Fibroblast of skin of left biceps (primary cell): ENCODE measurements at places on chromosomes 3 and 15.

DNA sequence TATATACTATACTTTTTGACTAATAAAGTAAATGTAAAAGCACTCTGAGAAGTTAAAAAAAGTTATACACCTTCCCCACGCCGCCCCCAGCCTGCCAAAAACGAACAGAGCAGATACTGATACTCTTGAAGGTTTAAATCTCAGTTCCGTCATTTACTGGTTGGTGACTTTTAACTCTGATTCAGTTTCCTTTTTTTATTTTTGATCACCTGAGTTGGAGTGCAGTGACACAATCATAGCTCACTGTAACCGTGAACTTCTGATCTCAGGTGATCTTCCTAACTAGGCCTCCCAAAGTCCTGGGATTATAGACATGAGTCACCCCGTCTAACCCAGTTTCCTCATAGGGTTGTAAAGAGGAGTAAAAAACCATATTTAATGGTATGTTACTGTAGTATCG lies 3.3 kb upstream of the TIPIN start:
- DNase-seq, result no peak

- DNase-seq, result no peak
Observed at GRCh38 chr15:34718681-34719665, 35.8 kb downstream of the GJD2 start.

DNA sequence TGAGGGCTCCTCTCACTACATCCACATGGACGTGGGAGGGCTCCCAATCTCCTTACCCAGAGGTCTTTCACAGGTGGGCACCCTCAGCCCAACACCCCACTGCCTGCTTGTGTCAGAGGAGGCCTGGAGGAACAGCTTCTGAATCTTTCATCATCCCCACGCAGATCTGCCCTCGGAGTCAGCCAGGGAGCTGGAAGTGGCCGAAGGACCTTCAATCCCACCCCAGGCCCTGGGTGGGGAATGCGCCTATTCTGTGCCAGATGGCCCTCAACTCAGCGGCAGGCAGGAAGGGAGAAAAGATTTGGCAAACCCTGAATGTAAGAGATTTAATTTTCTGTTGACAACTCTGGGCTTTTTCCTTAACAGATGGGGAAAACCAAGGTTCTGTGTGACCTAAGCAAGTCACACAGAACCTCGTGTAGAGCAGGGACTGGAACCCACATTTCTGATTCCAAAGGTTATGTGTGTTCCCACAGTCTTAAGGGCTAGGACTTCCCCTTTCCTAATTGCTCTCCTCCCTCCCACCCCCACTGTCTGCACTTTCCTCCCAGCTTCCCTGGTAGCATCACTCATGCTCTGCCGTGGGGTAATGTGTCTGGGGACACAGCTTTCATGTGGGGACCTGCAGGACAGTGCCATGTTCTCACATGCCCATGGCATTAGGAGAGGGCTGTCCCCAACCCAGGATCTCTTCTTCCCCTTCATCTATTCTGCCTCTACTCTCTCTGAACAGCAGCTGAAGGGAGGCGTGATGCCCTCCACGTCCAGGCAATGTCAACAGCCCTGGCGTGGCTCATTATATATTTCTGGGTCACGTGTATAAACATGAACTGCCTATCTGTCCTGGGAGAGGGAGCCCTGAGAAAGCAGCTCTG lies 98.1 kb downstream of the SEMA5B start:
- no peak for DNase-seq

DNA sequence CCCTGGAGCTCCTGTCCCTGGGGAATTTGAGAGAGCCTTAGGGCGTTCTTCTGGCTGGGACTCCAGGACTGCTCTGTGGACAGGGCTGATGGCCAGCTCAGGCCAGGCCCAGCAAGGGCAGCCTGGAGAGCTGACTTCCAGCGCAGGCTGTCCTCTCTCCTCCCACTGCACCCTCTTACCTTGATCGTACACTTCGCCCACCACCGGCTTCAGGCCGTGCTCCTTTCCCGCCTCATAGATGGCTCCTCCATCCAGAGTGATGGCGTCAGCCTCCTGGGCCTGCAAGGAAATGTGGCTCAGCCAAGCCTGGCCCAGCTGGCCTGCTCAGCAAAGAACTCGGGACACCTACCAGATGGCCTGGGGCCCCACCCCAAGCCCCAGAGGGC lies 3.1 kb downstream of the MELTF start:
- DNase-seq, result no peak

DNA sequence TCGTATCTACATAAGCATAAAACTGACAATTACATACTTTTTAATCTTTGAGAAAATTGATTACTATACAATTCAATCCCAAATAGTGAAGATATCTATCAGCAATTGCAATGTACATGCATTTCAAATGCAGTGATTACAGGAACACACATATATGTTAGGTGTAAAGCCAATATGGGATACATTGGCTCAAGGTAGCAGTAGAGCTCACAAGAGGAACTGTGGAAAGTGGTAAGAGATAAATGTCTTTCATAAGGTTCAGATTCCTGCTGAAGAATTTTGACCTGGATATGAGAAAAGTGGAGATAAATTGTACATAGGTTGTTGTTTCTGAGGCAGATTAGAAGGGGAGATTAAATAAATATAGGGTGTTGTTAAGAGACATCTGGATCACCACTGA lies 1280.5 kb downstream of the OTOL1 start:
- DNase-seq, result no peak

DNA sequence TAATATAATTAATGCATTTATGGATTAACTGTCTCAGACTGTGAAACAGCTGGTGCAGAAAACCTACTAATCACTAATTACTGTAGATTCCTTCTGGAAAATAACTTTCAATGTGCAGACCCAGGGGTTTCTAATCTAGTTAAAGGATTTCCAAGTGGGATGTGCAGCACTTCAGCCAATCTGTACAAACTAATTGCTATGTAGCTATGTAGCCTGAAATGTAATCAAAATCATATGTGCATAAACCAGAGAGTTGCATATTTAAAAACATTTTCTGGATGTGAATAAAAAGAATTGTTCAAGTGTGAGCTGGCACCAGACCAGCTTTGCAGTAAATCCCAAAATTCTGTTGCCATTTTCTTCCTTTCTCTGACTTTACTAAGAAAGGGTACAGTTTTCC lies 127.5 kb upstream of the CD96 start:
- peak; percentile 5 for DNase-seq

- DNase-seq, result no peak
Observed at GRCh38 chr15:56295433-56295832, 51.8 kb upstream of the RFX7 start.

DNA sequence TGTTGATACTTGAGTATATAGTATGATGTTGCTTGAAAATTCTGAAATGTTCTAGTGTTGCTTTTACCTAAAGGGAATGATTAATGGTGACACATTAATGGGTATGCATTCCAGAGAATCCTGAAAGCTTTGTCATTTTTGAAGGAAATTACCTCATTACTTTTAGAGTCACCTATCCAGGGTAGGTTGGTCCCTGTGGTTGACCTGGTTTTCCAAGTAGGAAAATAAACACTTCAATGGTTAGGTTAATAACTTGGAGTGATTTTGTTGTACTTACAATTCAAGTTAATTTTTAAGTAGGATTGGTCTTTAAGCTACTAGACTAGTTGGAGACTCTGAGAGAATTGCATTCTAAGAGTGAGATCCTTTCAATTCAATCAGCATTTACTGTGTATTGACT lies 31.0 kb downstream of the MITF start:
- no peak for DNase-seq

DNA sequence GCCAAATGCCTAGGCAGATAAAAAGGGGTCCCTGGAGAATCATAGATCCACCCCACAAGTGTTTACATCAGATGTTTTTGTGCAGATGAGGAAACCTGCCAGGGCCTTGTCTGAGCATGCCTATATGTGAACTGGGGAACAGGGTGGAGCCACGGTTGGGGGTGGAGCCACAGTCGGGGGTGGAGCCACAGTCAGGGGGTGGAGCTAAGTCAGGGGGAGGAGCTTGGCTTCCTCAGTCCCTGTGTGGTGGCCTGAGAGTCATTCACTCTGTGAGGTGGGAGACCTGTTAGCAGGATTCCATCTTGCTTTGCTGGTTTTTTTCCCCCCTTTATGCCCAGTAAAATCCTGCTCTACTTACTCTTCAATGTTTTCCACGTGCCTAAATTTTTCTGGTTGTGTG lies 57.8 kb upstream of the TGFBR2 start:
- no peak for DNase-seq

- no peak for DNase-seq
Observed at GRCh38 chr15:66743703-66744536, 41.9 kb downstream of the SMAD6 start.

DNA sequence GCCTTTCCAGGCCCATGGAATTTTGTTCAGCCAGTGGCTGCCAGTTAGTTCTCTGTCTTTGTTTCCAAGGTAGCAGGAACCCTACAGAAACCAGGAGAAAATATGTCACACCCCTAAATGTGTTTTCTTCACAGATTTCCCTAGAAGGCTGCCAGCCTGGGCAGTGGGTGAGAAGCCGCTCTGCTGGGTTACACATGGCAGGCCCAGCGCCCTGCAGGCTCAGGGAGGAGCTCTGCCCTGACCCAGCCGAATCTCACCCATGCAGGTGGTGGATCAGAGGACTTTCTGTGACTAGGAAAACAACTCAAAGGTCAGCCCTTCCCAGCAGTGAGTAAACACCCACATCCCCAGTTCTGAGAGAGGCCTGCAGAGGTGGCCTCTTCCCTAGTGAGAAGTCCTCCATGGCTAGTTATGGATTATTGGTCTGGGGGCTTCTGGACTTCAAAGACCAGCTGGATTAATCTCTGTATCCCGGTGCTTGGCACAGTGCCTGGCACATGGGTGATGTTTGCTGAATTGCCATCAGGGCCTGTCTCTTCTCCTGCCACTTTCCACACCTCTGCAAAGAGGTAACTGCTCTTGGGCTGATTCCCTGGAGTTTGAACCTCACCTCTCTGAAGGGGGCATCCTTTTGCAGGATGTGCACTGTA lies 34.7 kb upstream of the BDH1 start:
- DNase-seq, result no peak

GRCh38 chr3:141414800-141415462 lies 46.6 kb downstream of the ZBTB38 start:
- DNase-seq, result no peak

- DNase-seq, result no peak
Observed at GRCh38 chr3:19702416-19703078, 231.5 kb downstream of the EFHB start.

DNA sequence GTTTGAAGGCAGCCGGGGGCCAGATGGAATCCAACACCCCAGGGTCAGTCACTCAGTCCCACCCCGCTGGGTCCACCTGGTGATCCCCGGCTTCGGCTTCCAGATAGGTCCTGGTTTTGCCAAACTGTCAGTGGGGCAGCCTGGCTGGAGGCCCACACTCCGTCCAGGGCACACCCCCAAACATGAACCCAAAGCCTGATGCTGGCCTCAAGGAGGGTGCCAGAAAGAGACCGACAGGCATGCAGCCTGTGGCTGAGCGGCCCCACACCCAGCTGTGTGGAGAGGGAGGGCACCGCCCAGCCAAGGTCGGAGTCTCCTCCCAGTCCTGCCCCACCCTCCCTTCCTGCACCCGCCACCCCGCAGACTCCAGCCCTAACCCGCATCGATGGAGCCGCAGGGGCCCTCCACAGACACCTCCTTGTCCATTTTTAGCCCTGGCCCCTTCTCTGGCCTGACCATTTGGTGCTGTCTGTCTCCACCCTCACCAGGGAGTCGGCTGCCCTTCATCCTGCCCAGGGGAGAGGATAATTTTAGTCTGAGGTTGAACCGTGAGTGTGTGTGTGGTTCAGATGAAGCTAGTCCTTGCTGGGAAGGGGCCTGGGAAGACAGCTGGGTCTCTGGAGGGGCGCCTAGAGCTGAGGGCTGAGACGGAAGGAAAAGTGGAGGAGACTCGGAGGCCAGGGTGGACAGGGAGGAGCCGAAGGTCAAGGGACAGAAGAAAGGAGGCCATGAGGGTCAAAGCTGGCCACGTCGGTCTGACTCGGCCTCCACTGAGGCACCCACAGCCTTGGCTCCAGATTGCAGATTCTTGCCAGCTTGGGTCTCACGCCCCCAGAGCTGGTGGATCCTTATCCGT lies 23.1 kb downstream of the TNK2 start:
- DNase-seq, result no peak

- DNase-seq, result no peak
Observed at GRCh38 chr3:188635258-188636042, 481.5 kb downstream of the LPP start.

GRCh38 chr3:152713989-152714388 lies 120.9 kb upstream of the P2RY1 start:
- no peak for DNase-seq

- DNase-seq, result peak; percentile 95
Observed at GRCh38 chr3:50358911-50359759, at the start of gene TMEM115. Gene TMEM115, minus strand, starts transcription at chr3:50359521. Its CDS starts 458 bp downstream, at chr3:50359063.

DNA sequence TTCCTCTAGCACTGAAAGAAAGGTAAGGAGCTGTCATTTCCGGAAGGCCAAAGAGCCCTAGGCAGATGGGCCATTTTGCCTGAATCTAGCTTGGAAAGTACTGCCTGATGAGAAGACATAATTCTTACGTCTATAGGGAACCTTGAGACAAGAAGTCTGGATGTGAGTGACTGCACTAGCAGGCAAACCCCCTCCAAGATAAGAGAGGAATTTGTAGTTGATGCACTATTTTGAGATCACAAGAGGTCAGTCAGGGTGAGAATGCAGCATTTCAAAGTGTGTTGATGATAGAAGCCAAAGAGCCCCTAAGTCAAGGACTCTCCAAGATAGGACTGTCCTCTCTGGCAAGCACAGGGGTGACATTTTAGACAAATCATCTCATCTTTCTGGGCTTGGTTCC lies 99.2 kb downstream of the HES1 start:
- DNase-seq, result no peak

- DNase-seq, result no peak
Observed at GRCh38 chr3:173902871-173903270, 505.3 kb downstream of the NLGN1 start.

DNA sequence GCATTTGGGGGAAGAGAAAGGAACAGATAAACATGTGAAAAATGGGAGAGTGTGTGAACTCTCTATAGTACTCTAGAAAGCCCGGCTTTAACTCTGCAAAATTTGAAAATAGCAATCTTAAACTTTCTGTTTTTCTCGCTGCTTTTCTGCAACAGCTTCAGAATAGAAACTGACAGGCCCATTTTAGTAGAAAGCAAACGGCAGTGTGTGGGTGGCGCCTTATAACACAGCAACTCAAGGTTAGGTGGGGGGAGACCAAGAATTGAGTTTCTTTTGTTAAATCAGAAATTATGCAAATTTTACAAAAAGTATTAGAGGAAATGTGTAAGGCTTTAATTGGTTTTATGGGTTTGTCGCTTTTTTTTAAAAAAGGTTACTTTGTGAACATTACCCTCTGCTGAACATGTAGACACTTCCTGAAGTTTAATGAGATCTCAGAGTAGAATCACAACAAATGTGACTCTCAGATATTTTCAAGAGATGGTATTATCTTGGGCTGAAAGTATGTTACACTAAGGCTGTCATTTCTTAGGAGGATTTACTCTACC lies 107.0 kb downstream of the PTPRG start:
- no peak for DNase-seq

- DNase-seq, result no peak
Observed at GRCh38 chr3:71144525-71145253, 438.8 kb downstream of the FOXP1 start.
